ENCODE measurements at places on chromosomes 2 and 18.
A peak's percentile ranks its signal among the peaks of the same experiment; 100 is the strongest.

DNA sequence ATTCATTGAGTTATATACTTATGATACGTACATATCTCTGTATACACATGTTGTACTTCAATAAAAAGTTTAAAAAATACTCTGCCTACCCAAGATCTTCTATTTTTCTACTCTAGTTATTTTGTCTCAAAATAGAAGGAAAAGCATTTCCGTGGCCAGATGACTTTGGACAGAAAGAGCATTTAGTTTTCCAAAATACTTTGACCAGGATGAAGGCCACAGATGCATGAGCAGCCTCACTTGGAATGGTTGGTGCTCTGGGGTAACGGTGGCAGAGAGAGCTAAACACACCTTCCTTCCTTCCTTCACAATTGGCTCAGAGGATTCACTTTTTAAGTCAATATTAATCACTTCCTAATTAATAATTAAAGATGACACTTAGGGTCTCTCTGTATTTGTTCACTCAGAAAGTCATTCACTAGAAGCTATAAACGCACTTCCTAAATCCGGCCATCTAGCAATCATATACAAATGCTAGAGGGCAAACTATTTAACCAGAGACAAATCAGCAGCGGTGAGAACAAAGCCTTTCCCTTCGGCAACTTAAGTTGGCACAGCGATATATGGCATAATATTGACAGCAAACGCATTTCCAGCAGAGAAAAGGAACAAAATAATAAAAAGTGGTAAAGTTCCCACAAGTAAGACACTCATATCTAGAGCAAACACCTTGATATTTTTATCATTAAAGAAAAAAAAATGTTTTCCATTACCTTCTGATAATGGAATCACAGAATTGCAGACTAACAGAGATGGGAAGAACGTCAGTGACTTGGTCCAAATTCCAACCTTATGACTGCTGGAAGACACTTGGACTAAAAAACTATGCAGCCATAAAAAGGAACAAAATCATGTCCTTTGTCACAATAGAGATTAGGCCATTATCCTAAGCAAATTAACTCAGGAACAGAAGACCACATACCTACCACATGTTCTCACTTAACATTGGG is 55.9 kb upstream of the NARS1 start:
- no peak for DNase-seq

GRCh38 chr18:10127729-10128128 is 213.9 kb downstream of the VAPA start:
- no peak for DNase-seq

GRCh38 chr2:164554487-164554886 is 66.8 kb downstream of the GRB14 start:
- DNase-seq: no peak

- no peak for DNase-seq
Observed at GRCh38 chr2:11466307-11467128, 557 bp upstream of the E2F6 start.

- DNase-seq: no peak
Observed at GRCh38 chr2:160590664-160591063, 97.1 kb upstream of the RBMS1 start.

DNA sequence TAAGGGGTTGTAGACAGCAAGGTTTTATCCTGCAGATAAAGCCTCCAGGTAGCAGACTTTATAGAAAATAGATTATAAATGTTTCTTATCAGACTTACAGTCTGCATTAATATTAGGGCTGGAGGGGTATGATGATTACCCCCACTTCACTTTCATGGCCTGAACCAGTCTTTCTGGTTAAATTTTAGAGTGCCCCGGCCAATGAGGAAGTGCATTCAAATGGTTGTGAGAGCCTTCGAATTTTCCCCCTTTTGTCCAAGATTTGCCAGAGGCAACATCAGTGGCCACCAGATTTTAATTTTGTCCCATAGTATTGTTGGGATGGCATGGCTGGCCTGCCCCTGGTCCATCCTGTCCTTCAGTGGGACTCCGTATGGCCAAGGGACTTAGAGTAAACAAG is 31.6 kb downstream of the COMMD1 start:
- no peak for DNase-seq

GRCh38 chr2:211070547-211070946 is 514.1 kb downstream of the CPS1 start:
- no peak for DNase-seq

DNA sequence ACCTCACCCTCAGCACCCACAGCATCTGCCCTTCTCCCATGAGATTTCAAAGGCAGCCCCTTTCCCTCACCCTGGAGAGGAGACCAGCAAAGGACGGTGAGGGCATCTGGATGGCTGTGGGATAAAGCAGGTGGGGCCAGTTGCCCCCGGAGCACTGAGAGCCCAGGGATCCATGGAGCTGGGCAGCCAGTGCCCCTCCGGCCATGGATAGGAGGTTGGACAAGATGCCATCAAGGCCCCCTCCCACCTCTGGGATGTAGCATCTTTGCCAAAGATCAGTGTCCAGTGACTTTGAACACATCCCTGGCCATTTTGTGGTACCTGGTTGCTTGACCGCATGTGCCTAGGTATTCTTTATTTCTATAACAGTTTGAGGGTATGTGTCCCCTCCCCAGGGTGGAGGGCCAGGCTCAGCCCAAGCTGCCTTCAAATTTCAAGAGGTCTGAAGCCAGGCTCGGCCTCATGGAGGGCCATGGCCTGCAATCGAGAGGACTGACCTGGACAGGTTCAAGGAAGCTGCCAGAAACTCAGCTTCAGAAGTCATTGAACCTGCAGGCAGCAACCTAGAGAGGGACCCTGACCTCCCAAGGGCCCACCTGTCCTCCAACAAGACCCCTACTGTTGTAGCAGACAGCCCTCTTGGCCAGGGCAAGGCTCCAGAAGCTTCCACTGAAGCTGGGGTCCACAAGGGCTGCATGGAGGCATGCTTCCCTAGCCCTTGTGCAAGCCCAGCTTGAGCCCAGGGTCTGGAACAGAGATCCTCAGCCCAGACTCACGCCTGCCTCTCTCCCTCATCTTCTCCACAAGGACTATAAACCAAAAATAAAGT is 55.5 kb upstream of the BIN1 start:
- DNase-seq: no peak

GRCh38 chr2:183089192-183089851 is 10.8 kb downstream of the DUSP19 start:
- no peak for DNase-seq

DNA sequence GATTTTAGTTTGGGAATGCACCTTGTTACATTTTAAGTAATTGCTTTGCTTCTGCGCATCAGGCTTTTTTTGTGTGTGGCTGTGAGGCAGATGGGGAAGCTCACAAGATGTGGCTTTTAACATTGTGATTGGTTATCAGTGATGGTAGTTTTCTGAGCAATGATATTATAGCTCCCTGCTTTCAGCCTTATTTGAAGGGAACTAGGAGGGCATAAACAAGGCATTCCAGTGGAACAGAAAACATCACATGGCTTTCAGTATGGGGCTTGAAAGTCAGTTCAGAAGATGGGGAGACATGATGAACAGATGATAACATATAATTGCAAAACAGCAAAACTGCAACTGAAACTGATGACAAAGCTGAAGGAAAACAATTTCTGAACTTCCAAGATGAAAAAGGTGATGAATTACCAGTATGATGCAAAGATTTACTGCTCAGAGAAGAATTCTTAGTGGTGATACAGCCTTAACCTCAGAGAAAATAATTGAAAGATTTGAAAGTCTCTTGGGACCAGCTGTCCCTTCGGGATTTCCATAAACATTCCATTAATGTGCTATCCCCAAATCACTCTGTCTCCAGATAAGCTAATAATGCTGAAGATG is 439.7 kb downstream of the RND3 start:
- DNase-seq: no peak

- DNase-seq: peak; percentile 12
Observed at GRCh38 chr2:105843476-105844374, 99.0 kb downstream of the NCK2 start.

GRCh38 chr2:162435676-162436075 is 91.7 kb downstream of the GCA start:
- DNase-seq: peak; percentile 16

DNA sequence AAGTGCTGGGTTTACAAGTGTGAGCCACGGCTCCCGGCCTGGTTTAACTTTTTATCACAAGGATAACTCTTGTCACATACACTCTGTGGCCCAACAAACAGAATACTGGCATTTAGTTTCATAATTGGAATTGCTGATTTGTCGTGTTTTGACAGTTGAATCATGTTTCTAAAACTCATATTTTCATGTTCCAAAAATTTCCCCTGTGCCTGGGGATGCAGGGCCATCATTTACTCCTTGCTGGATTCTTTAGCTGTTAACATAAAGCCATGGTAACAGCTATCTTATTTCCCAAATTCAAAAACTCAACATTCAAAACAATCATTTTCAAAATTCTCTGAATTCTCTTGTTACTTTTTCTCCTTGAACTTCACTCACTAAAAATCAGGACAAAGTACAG is 16.5 kb upstream of the ATG16L1 start:
- DNase-seq: no peak

GRCh38 chr2:120691410-120691809 is 44.3 kb upstream of the GLI2 start:
- DNase-seq: no peak

- no peak for DNase-seq
Observed at GRCh38 chr2:142741764-142742269, 135.6 kb upstream of the KYNU start.

DNA sequence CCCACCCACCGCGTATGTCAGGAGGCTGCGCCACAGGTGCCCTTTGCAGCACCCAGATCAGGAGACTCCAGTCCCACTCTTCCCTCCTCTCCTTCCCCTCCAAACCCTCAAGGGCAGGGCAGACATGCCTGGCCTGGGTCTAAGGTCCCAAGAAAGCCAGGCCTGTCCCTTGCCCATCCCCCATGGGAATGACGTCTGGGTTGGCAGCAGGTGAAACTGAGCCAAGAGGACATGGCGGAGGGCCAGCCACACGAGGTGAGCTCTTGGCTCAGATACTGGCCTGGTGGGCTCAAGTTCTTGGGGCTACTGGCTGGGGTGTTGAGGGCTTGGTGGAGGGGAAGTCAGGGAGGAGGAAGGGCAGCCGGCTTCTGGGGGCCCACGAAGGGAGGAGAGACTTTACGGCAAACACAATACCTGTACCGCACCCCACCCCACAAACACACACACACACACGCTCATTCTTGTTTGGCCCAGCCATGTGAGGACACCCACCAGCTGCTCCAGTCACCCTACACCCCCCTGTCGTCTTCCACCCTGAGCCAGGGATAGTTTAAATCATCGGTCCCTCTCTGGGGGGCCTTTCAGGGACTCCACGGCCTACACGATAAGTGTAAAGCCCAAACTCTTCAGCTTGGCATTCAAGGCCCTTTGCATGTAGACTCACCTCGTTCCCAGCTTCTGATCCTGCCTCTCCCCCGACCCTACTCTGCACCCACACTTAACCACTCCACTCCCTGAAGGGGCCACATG is 24.1 kb upstream of the TNS1 start:
- DNase-seq: no peak

DNA sequence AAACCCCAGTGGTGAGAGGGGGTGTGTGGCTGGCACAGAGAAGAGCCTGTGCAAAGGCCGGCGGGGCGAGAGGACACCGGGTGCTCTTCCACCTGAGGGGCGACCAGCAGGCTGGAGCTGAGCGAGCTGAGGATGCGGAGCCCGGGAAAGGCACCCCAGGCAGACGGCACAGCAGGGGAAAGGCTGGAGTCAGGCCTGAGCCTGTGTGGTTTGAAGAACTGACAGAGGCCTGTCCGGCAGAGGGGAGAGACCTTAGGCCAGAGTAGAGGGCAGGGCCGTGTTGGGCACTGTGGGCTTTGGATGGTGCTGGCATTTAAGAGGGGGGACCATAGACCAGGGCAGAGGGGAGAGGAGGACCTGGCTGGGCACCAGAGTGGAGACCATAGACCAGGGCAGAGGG is 149.8 kb downstream of the RTP5 start:
- DNase-seq: no peak

DNA sequence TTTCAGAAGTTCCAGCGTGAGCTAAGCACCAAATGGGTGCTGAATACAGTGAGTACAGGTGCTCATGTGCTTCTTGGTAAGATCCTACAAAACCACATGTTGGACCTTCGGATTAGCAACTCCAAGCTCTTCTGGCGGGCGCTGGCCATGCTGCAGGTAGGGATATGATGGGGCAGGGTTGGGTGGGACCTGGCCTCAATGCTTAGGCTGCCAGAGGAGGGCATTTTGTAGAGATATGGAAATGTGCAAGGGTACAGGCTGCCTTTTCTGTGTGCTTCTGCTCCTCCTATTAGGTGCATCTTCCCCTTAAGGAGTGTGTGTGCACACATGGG is 22.1 kb downstream of the GCKR start:
- no peak for DNase-seq

GRCh38 chr2:104337869-104338268 is 516.0 kb upstream of the POU3F3 start:
- no peak for DNase-seq

- no peak for DNase-seq
Observed at GRCh38 chr2:157291018-157291417, 33.5 kb downstream of the GALNT5 start.

DNA sequence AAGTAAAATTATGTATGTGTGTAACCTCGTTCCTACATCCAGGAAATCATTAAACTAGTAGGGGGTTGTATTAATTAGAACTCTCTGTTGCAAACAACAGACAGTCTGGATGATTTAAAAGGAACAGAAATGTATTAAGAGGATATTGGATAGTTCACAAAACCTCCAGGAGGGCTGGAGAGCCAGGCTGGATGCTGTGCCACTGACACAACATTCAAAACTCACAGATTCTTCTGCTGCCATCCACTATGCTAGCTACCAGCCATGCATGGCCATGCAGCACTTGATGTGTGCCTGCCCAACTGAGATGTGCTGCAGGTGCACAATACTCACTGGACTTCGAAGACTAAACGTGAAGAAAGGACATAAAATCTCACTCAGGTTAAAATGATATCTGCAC is 48.2 kb upstream of the SH3RF3 start:
- no peak for DNase-seq

- DNase-seq: no peak
Observed at GRCh38 chr2:146041274-146041910, 1521.5 kb upstream of the ZEB2 start.

DNA sequence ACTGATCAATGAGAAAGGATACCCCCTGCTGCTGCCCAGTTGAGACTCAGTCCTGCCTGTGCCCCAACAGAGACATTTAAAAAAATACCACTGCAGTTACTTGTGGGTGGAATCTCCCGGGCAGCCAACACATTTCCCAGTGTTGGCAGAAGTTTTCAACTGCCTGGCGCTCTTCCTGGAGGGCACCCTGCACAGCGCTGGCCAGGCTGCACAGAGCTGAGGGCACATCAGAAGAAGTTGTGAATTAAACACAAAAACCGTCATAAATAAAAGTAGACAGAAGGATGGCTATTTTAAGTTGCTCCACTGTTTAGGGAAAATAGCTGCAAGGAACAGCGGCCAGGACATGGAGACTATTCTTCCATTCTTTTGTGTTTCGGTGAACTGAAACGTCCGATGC is 110.2 kb upstream of the THOC1 start:
- DNase-seq: no peak

DNA sequence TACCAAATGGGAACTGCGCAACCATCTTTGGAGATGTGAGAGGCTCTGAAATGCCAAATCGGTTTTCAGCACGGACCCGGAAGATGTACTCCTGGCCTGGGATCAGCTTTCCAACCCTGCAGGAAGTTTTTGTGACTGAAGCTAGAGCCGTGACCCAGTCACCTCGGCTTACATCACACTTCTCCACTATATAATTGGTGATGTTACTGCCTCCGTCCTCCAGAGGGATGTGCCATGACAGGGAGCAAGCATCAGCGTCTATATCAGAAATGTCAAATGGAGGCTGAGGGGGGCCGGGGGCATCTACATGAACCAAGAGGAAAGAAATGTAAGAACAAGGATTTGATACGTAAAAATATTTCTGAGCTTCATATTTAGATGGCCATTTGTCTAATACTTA is 104.4 kb downstream of the PLEKHA3 start:
- DNase-seq: no peak

All from EL (cell line).